NCI-H526 (cell line): ENCODE measurements at places on chromosomes 7 and 10.

- DNase-seq = no peak
Measured at GRCh38 chr7:136919820-136920219, 51.4 kb downstream of the CHRM2 start.

GRCh38 chr7:1043552-1044188, 676 bp upstream of the GPR146 start:
- DNase-seq = no peak

GRCh38 chr10:103542764-103543616, 49.5 kb downstream of the NEURL1 start:
- DNase-seq = peak; percentile 90

DNA sequence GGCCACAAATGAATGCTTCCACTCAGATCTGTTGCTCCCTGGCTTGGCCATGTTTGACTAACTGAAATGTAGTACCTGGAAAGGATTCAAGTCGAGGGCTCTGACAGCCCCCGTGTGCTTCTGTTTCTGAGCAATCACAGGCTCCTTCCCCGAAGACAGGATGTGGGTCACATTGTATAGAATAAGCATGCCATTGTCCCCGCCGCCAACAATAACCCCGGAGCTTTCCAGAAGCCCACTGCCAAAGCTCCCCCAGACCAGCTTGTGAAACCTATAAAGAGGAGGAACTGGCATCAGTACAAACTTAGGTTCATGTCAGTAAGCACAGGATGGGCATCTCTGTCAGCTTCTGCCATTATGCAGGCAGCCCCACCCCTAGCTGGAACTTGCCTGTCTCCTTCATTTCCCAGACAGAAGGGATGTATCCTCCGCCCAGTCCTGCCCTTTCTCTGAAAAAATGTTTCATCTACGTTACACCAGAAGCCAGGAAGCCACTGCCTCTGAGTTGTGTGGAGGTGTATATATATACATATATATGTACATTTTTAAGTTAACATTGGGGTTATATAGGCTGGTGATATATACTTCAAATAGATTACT, 10.3 kb downstream of the SEC31B start:
- no peak for DNase-seq

DNA sequence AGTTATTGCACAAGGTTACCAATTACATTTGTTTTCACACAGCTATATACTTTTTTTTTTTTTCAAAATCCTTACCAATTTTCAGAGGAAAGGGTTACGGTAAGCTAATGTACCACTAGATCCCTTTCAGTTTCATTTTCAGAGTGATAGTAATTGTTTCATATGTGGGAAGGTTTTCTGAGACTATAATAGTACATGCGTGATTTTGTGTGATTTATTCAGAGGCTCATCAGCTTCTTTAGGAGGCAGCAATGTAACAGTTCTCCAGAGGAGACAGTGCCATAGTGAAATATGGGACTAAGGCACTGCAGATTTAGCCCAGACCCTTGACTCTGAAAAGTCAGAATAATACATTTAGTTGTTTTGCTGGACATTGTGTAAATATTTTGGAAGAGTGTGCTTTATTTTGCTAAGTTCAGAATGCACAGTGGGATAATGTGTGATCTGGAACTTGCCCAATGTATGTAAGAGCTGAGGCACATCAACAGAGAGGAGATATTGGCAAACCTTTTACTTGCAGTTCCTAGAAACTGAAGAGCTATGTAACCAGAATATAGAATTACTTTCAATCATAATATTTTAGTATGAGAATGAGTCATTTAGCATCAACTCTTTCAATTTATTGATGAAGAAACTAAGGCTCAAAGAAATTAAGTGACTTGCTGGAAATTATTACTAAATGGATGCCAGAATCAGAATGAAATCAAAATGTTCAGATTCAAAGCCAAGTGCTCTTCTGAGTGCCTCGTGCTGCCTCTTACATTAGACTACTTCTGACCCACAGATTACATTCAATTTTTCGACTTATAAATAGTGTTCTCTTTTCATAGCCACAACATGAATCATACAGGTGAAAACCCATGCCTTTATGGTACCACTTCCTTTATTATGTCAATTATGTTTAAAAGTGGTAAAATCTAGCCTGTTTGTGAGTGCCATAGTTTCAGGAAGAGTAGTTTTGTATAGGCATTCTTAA, 207.7 kb upstream of the TEX47 start:
- DNase-seq = no peak

- DNase-seq = no peak
Measured at GRCh38 chr10:120327675-120328074, 129.4 kb upstream of the PLPP4 start.

- no peak for DNase-seq
Measured at GRCh38 chr10:102769375-102770107, 25.8 kb downstream of the WBP1L start.

DNA sequence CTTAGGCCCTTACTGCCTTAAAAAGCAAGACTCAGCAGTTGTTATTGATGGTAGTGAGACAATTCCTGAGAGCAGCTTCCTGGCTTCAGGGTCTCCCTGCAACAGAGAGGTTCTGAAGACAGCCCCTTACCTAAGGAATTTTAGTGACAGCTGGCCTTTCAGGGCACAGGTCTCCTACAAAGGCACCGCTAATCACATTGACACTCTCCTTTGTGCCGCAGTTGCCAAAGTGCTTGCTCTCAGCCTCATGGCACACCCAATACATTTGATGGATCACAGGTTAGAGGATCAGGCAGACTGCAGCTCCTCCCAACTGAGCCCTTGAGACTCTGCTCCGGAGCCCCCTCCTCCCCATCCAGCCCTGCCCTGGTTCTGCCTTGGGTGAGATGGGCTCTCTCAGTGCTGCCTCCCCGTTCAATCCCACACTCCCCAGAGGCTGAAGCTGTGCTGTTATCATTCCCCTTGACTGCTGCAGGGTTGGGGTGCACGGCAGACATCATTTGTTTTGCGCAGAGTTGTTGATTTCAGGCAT, 198.2 kb downstream of the EMX2 start:
- no peak for DNase-seq

- no peak for DNase-seq
Measured at GRCh38 chr7:85771516-85771915, 584.7 kb upstream of the SEMA3D start.

DNA sequence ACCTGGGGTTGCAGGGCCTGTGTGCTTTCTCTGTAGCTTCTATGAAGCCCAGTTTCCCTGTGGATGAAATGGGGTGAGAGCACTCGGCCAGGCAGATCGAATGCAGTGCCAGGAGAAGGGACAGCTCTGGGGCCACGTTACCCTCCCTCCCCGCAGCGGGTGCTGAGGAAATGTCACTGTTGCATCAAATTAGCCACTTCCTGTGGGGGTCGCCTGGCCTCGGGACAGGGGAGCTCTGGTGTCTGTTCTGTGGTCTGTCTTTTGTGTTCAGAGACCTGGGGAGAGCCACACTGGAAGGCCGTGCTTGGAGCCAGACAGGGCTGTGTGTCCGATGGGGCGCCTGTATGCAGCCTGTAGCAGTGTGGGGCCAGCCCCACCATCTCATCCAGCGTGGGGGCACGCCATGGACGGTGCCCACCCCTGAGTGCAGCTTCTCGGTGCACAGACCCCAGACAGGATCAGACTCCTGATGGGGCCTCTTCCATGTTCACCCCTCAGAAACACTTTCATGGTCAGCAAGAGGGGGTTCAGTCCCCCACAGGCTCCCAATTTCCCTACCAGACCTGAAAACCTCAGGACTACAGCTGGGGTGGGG, 13.6 kb downstream of the TTYH3 start:
- no peak for DNase-seq

DNA sequence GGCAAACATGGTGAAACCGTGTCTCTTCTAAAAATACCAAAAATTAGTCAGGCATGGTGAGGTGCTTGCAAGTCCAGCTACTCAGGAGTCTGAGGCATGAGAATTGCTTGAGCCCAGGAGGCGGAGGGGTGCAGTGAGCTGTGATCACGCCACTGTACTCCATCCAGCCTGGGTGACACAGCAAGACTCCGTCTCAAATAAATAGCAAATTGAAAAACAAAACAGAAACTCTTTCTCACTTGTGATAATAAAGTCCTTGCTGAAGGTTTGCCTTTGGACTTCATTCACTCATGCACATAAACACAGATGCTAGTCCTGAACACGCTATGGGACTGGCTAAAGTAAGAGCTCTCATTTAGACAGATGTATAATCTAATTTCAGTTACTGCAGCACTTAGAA, 37.6 kb downstream of the ANK3 start:
- no peak for DNase-seq

- peak; percentile 57 for DNase-seq
Measured at GRCh38 chr10:120825878-120826769, 25.0 kb upstream of the WDR11 start.

GRCh38 chr7:100509231-100509630, 25.5 kb downstream of the NYAP1 start:
- DNase-seq = no peak

- peak; percentile 72 for DNase-seq
Measured at GRCh38 chr7:39453743-39454355, 112.4 kb upstream of the YAE1 start.

GRCh38 chr10:112963835-112964234, 13.8 kb downstream of the TCF7L2 start:
- no peak for DNase-seq
